ENCODE measurements at places on chromosomes 1 and 21.
A peak's percentile ranks its signal among the peaks of the same experiment; 100 is the strongest.

GRCh38 chr1:66503841-66504470 lies 30.0 kb upstream of the SGIP1 start:
- DNase-seq: peak; percentile 6

- DNase-seq: no peak
Observed at GRCh38 chr1:185426848-185427247, 109.8 kb upstream of the IVNS1ABP start.

- DNase-seq: peak; percentile 50
Observed at GRCh38 chr1:31937300-31938183, 626 bp downstream of the PTP4A2 start.

DNA sequence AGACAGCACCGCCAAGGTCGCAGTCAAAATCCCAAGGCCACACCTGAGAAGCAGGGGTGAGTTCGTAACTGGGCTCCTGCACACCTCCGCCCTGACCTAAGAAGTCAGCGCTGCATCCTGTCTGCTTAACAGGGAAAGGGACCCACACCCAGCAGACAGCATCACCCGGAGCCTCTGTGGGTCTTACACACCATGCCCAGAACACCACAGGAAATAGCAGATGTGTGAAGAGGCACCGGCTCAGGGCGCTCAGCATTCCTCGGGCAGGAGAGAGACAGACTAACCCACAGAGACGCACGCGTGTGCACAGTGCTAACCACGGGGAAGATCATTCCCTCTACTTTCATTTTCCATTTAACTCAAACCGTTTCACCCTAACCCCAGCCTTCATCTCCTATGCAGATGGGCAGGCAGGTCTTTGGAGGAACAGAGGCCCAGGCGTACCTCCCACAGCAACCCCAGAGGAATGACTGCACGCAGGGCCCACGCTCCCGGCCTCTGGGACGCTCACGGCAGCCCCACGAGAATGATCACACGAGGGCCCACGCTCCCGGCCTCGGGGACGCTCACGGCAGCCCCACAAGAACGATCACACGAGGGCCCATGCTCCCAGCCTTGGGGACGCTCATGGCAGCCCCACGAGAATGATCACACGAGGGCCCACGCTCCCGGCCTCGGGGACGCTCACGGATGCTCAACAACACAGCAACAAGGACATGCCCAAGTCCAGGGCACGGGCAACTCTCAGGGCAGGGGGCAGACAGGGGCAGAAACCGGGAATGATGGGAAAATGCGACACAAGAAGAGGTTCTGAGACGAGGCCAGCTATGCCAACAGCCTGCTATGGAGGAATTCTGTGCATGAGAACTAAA lies 20.9 kb downstream of the POFUT2 start:
- no peak for DNase-seq

DNA sequence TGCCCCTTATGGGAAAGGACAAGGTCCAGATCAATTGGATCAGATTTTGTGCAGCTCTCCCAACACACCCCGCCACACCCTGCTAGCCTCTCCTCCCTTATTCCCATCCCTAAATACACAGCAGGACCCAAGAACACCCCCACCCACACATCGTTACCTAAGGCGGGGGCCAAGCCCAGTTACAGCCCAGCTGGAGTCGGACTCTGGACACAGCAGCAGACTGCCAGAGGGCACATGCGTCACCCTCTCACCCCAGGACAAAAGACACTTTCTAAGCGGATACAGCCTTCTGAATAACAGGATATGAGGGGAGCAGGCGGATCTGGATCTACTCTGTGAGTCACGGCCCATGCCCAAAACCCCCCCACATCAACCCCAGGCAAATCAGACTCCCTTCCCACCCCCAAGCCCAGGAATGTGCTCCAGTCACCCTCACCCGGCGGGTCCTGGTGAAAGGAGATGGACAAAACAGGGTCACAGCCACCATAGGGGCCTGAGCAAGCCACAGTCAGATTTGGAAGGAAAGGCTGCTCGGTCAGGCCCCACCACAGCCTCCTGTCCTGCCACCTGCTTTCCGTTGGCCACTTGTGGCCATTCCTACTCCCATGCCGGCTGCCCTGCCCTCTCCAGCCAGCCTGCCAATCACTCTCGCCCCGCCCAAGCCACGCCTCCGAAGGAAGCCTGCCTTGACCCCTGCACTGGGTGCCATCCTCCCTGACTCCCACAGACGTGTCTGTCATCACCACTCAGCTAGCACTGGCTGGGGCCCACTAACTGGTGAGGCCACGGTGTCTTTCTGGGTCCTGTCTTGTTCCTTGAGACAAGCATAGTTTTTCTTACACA lies 4.0 kb downstream of the S100A16 start:
- DNase-seq: peak; percentile 93

GRCh38 chr1:109634771-109635750 lies 15.4 kb downstream of the AMPD2 start:
- DNase-seq: no peak

DNA sequence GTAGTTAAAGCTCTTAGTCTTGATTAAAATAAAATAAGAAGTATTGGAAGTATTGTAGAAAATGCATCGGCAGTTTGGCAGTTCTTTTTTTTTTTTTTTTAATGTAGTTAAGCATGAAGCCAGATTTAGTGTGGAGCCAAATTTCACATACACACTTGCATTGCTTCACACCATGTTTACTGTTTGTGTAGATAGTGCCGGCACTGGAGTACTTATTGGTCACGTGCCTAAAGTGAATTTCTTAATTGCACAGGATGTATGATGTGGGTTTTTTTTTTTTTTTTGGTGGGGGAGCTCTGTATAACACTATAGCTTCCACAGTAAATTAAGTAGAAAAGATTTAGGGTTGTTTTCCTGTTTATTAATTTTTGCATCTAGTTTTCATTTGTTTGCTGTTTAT lies 21.2 kb upstream of the TMEM61 start:
- DNase-seq: no peak

- peak; percentile 15 for DNase-seq
Observed at GRCh38 chr1:193069748-193070385, 10.5 kb downstream of the RO60 start.

- no peak for DNase-seq
Observed at GRCh38 chr1:40983286-40983685, 3.8 kb downstream of the CTPS1 start.

- DNase-seq: no peak
Observed at GRCh38 chr1:206003854-206004800, 932 bp upstream of the RAB7B start.

All from HTR-8/SVneo (cell line).